ENCODE measurements at places on chromosomes 2 and 18.

DNA sequence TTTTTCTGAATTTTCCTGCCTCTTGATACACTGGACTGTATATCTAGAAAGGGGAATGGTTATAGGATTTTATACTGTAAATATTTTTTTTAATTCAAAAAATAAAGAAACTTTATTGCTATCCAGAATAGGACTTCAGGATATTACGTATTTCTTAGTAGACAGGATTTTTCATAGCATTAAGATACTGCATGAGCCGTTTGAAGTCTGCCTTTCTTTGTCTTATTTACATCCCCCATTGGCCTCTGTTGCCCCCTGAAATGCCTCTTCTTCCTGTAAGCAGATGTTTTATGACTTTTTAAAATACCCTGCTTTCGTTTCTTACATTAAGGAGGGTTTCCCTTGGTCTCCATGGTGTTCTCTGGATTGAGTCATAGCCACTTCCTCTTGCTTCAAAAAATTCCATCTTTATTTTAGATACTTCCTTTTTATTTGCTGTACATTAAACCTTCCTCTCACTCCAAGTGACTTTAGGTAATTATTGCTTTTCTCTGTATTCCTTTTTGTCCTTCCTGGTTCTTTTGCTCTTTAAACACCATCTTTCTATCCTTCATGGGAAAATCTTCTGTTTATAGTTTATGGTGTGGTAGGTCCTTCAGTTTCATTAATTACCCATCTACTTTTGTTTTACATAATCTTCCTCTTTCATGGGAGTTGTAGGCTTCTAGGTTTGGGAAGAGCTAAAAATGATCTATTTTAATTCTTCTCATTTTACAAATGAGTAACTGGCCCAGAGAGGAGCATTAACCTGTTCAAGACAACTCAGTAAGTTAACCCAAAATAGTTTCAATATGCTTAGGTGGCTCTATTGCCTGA, 72.6 kb downstream of the ZNF532 start:
- no peak for DNase-seq

DNA sequence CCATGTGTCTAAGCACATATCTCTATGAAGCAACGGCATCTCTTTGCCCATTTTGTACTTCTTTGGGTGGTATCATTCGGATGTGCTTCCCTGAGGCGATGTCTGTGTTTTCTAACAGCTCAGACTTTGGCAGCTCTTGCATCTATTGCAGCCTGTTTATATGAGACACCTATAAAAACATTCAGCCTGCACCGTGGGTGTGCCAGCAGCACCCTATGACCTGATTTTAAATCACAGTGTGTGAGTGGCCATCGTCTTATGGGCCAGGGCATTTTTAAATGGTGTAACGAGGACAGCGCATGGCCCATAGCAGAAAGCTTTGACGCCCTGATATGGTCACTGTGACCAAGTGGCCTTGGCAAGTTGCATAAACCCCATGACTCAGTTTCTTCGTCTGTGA, 12.9 kb downstream of the NPAS2 start:
- no peak for DNase-seq

GRCh38 chr2:108412995-108413710, 35.4 kb downstream of the SULT1C4 start:
- no peak for DNase-seq

- no peak for DNase-seq
Measured at GRCh38 chr2:19932928-19933327, 31.1 kb upstream of the TTC32 start.

GRCh38 chr2:182824767-182825158, 41.7 kb downstream of the FRZB start:
- no peak for DNase-seq

Data from activated effector memory CD4-positive, alpha-beta T cell treated with Interleukin-2 at 50 U/mL for 16 hours (primary cell).